ENCODE measurements at places on chromosomes 5 and 9.
A peak's percentile ranks its signal among the peaks of the same experiment; 100 is the strongest.

GRCh38 chr5:127563136-127563535 lies 45.7 kb downstream of the PRRC1 start:
- no peak for DNase-seq

DNA sequence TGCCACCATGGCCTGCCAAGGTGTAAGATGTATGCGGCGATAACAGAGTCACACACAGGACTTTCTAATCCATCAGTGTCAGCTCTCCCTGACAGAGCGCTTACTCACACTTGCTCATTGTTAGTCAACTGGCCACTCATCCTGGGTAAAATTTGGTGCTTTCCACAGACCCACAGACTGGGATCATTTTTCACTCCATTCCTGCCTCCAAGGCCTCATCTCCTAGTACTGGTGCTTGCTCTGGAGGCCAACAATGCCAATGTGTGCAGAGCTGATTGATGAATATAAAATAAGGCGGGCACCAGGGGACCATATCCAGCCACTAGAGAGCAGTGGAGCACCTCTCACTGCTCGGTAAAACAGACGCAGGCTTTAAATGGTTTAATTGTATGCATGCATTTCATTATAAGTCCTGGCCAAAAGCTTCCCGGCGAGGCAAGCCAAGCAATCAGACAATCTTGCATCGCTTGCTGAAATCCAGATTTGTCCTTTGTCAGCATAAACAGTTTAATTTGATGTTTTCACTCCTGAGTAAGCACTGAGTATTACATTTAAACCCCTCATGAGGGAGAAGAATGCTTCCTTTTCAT lies 22.3 kb downstream of the PSMB7 start:
- peak; percentile 27 for DNase-seq

DNA sequence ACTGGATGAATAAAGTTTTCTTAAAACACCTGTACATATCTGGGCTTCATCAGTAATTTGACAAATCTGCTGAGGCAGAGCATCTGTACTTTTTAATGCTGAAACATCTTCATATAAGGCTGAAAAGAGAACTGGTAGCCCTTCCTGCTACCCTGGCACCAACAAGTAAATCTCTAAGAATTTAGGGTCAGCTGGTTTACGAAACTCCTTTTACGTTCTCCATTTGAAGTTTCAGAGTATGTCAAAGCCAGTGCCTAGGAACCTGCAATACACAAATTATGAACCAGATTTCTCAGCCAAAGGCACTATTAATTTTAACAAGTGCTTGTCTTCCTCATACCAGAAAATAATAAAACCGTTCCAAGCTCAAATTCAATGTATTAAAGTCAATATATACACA lies 3.8 kb downstream of the ZFAND5 start:
- DNase-seq: no peak

DNA sequence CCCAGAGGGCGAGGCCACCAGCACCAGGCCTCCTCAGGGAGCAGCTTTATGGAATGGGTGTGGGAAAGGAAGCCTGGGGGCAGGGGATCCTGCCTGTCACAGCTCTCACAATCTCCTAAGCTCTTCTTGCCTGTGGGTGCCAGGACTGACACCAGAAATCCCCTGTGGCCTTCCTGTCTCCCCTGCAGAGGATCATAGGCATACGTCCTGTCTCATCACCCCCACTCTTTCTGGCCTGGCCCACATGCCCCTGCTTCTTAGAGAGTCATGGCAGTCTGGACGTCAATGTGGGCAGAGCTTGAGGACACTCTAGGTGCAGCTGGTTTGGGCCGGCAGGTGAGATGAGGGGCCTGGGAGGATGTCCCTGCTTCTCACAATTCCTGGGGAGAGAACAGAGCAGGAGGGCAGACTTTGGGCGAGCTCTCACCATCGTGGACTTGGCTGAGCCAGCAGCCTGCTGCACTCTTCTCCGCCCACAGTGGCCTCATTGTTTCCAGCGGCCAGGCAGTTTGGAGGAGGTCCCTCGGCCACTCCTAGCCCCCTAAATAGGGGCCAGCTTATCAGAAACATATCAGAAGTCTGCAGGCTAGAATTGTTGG lies 67.3 kb upstream of the ZFR start:
- DNase-seq: peak; percentile 14

- no peak for DNase-seq
These were observed 20.8 kb downstream of the SV2C start for GRCh38 chr5:76104027-76104426.

DNA sequence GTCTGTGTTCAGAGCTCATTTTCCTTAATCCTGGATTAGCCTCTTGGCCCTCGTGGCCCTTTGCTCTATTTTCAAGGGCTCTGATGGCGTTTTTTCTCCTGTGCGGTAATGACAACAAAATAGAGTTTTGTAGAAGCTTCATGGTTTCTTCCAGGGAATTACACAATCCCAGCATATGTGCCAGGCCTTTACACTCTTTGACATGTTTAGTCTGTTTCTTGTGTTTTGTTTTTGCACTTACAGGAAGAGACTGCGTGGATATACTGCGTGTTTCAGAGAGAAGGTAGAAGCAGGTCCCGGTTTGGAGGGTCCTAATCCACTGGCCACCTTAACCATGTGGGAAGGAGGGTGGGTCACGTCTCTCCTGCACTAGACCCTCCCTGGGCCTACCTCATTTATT lies 400.2 kb upstream of the IRX4 start:
- no peak for DNase-seq

DNA sequence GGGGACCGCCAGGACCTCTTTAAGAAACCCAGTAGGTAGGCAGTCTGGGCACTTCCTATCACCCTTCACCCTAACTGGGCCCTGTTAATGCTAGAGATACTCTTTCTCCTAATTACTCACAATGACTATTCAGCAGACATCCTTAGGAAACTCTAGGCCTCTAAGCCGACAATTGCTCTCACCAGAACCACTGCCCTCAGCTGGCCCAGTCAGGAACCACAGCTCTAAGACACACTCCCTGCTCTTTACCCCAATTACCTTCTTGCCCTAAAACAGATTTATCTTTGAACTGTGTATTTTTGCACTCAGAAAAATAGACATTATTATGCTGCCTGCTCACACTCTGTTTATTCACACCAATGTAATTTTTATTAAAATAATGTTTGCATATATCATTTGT lies 432.6 kb upstream of the SLC30A5 start:
- DNase-seq: no peak

GRCh38 chr9:75975071-75975470 lies 84.6 kb downstream of the PCSK5 start:
- no peak for DNase-seq

DNA sequence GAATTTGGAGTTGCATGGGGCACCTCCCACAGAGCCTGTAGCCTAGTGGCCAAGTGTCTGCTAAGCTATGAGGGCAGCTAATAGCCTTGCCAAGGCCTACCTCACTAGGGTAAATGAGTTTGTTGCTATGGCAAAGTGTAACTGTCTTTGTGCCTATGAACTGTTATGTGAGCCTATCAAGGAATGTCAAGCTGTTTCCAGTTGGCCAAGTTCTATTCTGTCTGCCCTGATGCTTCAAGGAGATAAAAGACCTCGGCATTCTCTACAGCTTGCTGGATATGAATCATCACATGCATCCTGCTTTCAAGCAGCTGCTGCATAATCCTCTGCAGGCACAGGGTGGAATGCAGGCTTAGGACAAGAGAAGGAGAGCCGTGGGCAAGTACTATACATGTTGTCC lies 69.8 kb upstream of the CCDC112 start:
- no peak for DNase-seq

DNA sequence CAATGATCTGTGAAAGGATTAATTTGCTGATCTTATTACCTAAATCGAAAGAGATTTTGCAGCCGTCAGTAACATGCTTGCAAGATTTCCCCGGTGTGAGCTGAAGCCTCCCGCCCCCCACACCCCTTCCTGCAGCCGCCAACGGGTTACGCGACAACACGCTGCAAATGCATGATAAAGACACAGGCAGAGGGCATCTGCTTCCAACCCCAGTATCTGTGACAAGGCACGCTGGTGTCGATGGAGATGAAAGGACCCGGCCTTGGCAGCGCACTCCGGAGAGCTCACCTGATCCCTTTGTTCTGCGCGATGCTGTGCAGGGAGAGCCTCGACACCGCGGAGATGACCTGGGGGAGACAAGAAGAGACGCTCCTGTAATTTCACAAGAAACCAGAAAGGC lies 122.9 kb upstream of the SARDH start:
- no peak for DNase-seq

DNA sequence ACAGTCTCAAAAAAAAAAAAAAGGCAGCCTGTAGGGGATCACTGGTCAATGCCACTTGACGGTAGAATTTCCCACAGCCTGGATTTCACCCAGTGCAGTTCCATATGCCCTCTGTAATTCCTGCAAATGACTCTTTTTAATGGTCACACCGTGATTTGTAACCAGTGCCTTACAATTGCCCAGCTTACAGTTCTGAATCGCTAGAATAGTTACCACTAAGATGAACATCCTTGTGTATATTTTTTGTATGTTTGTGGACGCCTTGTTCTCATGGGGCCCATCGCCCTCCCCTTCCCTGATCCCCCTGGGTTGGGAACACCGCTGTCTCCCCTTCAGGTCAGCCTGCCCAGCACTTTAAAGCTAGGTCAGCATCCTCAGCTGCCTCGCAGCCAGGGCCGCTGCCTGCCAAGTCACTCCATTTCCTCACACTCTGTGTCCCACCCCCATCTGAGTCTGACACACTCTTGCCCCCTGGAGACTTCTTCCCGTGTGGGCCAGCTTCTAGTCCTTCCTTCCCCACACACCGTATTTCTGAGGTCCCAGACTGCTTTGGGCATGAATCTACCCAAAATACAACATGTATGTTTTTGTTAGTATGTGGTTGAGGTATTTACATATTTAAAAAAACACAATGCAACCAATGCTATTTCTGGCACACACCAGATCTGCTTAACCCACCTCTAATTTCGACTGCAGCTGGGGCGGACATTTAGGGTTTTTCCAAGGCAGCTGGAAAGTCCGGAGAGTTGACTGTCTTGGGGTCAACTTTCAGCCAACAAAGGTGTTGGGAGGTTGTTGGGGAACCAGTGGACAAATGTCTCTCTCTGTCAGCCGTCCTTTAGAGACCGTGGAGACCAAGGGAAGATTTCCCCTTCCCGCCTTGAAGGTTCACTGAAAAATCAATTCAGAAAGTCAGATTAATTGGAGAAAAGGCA lies 120.5 kb upstream of the NEK6 start:
- DNase-seq: no peak

- no peak for DNase-seq
These were observed 219.0 kb downstream of the HTR1A start for GRCh38 chr5:63743096-63743798.
